Natural killer cell treated with Interleukin-12 subunit alpha and Interleukin-12 subunit beta and Interleukin-15 and Interleukin-18, amount 100 ng/mL, for 72 hours (primary cell): ENCODE measurements at places on chromosomes 3 and 15. TPM values are rescaled to one million over a fixed set of nuclear protein-coding genes. Genes with fewer than 3 reads are reported as not detected.

DNA sequence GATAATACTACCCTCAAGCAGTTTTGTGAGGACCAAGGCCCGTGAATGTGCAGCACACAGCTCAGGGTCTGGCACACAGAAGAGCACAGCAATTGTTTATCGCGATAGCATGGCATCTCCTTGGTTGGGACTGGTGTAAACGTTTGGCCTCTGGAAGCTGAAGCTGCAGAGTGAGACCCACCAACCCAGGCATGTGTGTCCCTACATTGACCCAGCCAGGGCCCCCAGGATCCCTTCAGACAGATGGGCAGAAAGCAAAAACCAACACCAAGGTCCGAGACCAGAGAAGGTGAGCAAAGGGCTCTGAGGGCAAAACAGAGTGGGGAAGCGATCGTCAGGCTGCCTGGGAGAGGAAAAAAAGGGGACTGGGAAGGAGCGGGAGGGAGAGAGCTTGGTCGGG lies 12.6 kb upstream of the PSTPIP1 start:
- DNase-seq: no peak

- DNase-seq: no peak
Measured at GRCh38 chr3:130395916-130396315, 50.4 kb downstream of the COL6A5 start.

- no peak for DNase-seq
Measured at GRCh38 chr15:91887921-91888373, 34.4 kb downstream of the SLCO3A1 start.

GRCh38 chr15:100614918-100615317 lies 12.5 kb downstream of the ASB7 start:
- DNase-seq: no peak

HRG gene
- total RNA-seq: not detected

GRCh38 chr3:64685331-64685799 lies 2.4 kb downstream of the ADAMTS9 start:
- DNase-seq: no peak

DNA sequence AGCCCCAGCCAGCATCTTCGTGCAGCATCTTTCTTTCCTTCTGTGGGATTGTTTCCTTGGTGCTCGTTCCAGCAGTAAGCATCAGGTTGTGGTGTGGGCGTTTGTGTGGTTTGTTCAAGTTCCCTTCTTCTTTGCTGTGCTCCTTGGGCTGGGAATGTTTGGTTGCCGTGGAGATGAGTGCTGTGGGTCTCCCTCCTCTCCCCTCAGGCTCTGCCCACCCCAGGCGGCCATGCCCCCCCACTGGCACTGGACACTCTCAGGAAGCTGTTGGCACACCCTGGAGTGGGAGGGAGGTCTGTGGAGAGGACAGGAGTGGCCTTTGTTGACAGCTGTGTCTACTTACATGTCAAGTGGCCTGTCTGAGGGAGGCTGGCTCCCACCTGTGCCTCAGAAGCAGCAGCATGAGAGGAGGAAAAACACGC lies 46.5 kb upstream of the SACM1L start:
- no peak for DNase-seq

DNA sequence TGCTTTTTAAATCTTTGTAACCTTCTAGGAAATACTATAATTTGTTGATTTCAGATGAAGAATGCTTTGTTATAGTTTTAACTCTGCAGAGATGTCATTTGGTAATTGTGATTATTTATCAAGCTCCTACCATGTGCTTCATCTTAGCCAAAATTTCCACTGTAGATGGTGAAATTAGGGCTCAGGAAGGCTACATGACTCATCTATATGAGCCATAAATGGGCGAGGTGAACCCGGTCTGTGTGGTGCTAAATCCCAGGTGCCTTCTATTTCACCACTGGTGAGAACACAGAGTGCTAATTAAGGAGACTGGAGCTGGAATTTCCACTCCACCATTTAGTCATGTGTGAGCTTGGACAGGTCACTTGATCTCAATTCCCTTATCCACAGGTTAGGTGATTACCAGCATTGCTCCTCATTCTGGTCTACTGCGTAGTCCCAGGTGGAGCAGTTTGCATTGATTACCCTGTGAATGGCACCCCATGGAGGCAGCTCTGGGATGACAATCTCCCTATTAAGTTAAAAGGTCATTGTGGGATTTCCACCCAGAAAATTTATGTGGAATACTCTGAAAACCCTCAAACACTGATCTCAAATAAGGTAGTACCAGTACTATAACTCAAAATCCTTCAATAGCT lies 2.8 kb upstream of the CCR3 start:
- no peak for DNase-seq

GRCh38 chr15:60787837-60788691 lies 309.1 kb upstream of the ICE2 start:
- DNase-seq: no peak

DNA sequence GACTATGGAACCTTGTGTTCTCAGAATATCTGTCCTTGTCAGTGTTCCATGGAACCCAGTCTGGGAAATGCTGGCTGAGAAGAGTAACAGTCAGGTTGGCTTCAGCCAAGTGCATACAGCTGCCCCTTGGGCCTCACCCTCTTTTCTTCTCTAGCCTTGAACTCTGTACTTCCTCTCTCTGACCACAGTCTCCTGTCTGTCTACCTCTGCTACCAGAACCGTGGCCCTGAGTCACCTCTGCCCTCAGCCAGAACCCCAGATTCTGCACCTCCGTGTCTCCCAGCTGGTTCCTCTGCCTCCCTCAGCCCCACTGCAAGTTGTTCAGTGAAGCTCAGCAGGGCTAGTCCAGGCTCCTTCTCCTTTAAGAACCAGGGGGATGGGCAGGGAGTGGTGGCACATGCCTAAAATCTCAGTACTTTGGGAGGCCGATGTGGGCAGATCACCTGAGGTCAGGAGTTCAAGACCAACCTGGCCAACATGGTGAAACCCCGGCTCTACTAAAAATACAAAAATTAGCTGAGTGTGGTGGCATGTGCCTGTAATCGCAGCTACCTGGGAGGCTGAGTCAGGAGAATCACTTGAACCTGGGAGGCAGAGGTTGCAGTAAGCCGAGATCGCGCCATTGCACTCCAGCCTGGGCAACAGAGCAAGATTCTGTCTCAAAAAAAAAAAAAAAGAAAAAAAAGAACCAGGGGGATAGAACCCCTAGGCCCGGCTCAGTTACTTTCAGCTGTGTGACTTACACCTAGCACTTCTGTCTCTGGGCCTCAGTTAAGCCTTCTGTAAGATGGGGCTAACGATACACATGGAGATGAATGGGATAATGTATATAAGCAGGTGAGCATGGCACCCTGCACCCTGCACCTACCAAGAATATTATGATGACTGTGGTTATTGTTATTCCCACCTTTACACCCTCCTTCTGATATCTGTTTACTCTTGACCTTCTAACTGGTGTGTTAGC lies 24.3 kb upstream of the TATDN2 start:
- no peak for DNase-seq

GRCh38 chr3:170419557-170420087 lies 954 bp downstream of the CLDN11 start:
- DNase-seq: no peak

DNA sequence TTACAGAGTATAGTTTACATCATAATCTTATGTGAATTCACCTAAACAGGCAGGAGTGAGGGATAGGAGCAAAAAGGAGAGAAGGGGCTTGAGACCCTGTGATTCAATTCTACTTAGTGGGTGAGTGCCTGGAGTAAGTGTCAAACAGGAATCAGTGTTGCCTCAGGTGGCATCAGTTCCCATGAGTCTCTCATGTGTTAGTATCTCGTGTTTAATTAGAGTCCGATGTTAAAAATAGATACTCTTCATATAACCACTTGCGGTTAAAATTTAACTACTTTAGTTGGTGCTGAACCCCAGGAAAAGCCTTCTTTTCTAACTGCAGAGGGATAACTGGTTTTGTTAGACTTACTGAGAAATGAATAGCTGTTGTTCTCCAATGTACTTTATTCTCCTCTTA lies 251.5 kb downstream of the SUCLG2 start:
- DNase-seq: no peak

DNA sequence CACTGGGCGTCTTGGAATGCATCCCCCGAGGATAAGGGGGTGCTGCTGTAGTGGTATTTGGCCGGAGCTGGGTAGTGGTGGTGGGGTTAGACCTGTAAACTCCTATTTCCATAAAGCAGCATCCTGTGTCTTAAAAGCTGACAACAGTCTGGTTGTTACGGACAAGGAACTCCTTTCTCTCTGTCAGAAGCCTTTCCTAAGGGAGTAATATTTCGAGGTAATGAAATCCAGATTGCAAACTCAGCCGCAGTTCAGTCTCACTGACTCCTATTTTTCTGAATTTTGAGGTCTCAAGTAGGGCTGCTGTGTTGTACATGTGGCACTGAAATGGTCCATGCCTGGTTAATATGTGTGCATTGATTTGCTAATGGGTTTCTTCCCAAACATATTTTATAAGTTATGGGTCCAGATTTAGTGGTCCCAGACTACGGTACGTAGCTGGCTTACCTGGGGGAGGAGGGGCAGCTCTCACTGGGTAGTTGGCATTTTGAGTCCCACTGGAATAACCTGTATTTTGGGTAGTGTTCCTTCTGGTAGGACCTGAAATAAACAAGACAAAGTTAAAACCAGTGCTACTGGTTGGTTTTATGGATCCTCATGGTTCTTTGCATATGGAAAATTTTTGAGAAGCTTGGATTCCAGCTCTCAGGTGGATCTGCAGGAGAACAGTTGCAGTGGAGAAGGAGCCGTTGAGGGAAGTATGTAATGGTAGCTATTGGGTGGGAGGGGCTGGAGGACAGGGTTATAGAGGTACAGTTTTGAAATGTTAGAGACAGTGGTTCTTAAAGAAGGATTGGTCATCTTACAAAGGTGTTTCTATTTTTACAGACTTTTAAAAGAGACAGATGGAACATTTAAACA lies 48.6 kb upstream of the LDHAL6B start:
- DNase-seq: no peak

ARL8B gene
- 77.4 TPM for total RNA-seq

DNA sequence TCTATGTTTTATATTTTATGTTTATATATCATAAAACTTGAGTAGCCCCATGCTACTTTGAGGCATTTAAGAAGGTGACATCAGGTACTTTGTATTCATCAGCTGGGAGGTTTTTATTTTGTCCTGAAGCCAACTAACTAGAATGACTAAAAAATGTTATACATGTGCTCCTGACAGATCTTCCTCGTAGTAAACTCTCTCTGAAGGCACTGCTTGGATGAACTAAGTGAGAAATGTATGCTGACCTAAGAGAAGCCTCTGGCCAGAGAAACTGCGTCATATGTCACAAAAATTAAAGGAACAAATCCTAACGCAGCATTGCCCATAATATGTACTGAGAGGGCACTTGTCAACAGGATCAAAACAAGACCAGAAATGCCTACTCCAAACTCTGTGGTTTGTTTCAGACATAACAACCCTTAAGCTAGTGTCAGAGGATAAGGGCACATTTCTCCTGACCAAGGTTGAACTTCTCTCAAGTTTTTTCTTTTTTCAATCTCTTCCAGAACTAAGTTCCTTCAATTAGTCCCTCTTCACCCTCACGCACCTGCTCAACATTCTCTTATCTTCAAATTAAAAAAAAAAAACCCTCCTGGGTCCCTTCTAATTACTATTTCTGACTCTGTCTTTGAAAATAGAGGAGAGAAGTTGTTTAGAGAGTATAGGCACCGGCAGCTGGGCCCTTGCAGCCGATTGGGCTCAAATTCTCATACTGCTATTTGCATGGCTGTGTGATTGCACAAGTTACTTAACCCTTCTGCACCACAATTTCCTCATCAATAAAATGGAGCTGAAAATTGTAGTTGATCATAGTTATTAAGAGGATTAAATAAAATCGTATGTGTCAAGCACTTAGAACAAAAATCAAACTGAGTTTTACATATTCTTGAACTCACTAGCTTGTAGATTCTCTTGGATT lies 159.0 kb downstream of the FRMD5 start:
- no peak for DNase-seq

MYRIP gene
- total RNA-seq: not detected
